ENCODE measurements at places on chromosomes 16 and 17.

DNA sequence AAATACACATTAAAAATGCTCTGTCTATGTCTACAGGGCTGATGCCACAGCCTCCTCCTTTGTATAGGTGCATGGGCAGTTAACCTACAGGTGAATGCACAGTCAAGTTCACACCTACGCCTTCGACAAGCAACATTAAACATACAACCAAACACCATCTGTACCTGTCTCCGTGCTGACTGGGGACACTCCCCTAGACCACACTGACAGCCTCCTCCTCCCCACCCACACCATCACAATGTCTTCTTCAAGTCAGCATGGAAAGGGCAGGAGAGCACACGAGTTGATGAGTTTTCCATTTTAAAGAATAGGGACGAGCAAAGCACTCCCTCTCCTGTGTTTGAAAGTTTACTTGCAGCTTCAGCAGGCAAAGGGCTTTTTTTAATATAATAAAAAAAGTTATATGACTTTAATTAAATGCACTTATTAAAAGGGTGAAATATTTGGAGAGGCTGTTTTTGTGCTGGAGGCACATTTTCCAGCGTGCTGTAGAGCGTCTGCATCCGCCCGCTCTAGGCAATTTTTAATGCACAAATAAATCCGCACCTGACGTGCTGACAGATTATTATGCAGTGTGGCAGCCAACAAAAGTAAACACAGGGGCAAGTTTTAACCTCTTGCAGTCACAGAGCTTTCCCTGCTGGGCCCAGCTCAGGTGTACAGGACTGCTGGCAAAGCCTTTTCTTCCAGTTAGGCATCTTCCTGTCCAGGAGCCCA, 367.9 kb downstream of the SOX9 start:
- DNase-seq = no peak

DNA sequence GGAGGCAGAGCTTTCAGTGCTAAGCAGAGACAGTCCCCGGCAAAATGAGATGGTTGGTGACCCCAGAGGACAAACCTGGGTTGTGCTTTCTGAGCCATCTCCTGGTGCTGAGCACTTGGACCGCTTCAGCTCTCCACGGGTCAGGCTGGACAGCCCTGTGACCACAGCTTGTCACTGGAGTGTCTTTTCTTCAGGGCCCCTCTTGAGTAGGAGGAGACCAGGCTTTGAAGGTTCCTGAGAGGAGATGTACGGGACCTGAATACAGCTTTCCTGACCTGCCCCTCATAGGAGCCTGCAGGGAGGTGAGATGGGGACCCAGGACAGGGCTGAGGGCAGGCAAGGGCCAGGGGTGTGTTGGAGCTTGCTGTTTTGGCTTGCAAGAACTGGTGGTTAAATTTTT, 17.8 kb upstream of the ADGRG1 start:
- no peak for DNase-seq

- no peak for DNase-seq
These were observed 75.9 kb upstream of the PMFBP1 start for GRCh38 chr16:72247821-72248253.

GRCh38 chr17:65058146-65058545, 1.6 kb upstream of the GNA13 start:
- DNase-seq = no peak

DNA sequence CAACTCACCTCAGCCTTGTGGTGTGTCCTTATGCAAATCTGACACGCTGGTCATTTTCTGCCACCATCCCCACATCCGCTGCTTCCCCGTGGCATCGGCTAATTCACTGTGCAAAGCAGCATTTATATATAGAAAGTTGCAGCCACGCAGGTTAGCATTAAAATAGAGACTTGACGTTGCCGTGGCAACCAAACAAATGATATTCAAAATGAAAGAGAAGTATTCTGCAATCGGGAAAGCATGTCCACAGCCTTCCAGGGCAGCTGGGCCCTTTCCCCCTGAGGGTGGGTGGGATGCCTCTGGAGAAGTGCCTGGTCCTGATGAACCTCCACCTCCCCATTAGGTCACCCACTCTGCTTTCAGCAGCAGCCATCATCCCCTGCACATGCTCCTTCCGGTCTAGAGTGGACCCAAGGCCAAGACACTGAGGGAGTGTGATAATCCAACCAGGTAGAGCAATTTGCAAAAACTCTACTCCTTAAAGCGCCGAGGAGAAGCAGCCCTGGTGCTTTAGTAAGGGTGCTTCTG, 138.7 kb downstream of the GAS7 start:
- no peak for DNase-seq

DNA sequence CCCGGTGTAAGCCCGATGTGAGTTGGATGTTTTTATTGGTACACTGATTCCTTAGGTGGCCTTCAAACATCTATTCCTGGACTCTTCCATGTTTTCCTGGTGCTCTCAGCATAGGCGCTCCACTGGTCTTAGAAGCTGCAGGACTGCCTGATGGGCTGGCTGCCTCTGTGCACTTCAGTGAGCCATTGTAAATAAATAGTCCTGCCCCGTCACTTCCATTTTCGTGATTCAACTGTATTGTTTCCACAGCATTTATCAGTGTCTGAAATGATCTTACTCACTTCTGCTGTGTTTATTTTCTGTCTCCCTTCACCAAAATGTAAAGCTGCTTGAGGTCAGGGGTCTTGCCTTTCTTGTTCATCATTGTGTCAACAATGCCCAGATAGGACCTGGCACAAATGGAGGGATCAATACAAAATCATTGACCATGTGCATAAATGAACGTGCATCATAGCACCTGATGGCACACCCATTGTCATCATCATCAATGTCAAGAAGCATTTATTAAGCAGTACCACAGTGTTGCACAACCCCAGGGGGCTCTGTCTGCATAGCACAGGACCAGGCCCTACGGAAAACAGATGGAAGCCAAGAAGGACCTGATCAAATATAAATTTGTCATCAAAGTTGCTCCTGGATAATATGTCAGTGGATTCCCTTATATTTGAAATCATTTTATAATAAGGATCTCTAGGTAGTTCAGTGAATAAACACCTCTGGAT, 66.6 kb upstream of the CPHXL start:
- DNase-seq = no peak

DNA sequence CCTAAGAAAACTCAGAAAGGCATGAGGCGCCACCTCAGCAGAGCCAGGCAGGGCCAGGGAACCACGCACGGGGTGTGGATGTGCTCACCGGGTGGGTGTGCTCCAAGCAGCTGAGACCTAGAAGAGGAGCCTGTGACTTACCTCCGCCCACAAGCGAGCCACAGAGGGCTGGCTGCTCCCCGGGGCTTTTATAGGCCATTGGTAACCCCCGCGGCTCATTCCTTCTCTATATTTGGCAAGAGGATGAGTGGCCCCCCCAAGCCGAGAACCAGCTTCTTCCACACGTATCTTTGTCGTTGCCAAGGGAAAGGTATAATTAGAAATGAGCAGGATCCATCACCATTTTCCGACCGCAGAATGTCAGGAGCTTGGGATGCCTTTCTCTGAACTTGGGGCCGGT, at the start of gene MYH3:
Gene MYH3, minus strand, starts transcription at position 162 of the 400 bp plus-strand sequence. CDS start 2,245 bp downstream, outside the sequence.
- no peak for DNase-seq

GRCh38 chr16:3643095-3643730, 11.3 kb upstream of the DNASE1 start:
- DNase-seq = no peak

- DNase-seq = no peak
These were observed 11.0 kb upstream of the PLCG2 start for GRCh38 chr16:81767987-81768592.

DNA sequence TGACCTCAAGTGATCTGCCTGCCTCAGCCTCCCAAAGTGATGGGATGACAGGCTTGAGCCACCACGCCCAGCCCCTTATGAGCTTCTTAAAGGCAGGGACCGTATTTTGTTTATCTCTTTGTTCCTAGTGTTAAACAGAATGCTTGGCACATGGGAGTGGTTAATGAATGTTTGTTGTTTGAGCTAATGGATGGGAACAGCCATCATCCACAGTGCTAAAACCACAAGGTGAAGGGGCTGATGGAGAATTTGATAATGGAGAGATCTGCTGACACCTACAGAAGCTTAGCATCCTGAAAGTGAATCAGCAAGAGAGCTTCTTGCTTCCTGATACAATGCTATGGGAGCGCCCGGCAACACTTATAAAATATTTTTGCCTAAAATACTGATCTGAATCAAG, 8.6 kb upstream of the CDH1 start:
- DNase-seq = no peak

- DNase-seq = no peak
These were observed 9.1 kb downstream of the ABHD15 start for GRCh38 chr17:29557739-29558116.

DNA sequence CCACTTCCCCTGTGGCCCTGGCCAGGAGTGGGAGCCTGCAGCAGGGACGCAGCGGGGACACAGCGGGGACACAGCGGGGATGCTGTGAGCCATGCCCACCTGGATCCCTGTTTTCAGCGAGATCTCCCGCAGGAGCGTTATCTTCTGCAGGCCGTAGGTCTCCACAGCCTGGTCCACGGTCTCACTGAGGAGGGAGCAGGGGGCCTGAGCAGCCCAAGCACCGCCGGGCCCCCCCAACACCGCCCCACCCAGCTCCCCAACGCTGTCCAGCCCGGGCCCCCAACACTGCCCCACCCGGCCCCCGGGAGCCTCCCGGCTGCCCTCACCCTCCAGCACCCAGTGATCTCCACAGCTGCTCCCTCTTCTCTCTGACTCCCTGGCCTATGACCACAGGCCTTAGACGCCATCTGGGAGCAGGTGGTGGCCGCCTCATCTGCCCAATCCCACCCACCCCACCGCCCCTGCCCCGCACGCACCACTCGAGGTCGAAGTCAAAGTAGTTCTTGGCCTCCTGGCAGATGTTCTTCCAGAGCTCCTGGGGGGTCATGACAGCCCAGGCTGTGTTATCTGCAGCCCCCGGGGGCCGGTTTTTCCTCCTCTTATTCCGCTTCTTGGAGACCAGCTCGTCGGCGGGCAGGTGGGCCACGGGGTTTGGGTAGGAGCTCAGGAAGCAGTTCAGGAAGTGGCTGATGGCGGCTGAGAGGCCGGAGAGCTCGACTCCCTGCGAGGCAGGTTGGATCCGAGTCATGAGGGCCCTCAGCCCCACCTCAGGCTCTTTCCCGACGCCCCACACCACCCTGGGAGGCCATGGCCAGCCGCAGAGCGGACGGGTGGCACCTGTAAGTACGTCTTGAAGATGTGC, 17.0 kb downstream of the CLUH start:
- DNase-seq = no peak

- peak; percentile 100 for DNase-seq
These were observed at the start of the genes DRC3 and TOM1L2 for GRCh38 chr17:17972126-17972951. TSS of gene DRC3 (plus strand) at chr17:17972862. CDS start at chr17:17977599, 4,737 bp downstream. TSS of gene TOM1L2 (minus strand) at chr17:17972400. CDS start at chr17:17972313, 87 bp downstream.

GRCh38 chr17:17372856-17373520, 69.8 kb downstream of the NT5M start:
- no peak for DNase-seq

- DNase-seq = peak; percentile 44
These were observed 32.6 kb upstream of the TAC4 start for GRCh38 chr17:49880291-49881053.

DNA sequence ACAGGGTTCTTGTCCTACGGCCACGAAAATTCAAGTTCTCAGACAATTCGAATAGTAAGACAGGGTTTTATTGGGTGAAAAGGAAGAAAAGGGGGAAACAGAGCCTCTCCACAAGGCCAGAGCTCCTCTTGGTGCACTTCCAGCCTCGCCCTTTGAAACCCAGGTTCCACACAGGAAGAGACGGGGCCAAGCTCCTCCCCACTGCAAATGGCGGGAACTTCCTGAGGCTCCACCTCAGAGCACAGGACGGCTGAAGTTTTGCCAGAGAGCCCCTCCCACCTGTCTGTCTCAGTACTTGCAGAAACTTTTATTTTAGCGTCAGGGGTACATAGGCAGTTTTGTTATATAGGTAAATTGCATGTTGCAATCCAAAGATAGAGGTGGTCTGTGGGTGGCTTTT, 165.7 kb upstream of the CDH8 start:
- DNase-seq = no peak

- no peak for DNase-seq
These were observed 46.8 kb downstream of the CFAP20 start for GRCh38 chr16:58082381-58082780.

Measured in central memory CD4-positive, alpha-beta T cell (primary cell).